ENCODE measurements at places on chromosomes 1 and 21.

GRCh38 chr1:160853014-160853413 is 9.7 kb downstream of the CD244 start:
- no peak for DNase-seq

DNA sequence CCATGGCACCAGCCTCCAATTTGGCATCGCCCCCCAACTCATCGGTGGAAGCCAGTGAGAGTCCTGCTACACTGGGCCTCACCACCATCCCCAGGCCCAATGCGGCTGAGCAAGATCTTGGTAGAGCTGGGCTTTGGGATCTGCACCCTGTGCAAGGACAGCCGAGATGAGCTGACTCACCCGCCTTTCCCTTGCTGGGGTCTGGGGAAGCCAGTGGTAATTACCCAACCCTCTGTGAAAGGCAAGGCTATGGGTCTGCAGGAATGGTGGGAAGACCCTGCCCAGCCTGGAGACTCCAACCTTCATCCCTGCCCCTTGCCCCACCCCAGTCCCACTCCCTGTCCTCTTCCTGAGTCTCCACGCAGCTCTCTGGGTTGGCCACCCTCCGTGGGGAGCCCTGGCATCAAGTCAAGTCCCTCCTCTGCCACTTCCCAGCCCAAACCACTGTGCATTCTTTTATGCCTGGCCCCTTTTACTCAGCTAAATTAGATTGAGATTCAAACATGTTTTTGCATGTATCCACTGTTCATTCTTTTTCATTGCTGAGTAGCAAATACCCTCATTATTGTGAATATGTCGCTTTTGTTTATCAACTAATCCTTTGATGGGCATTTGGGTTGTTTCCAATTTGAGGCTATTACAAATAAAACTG is 8.8 kb downstream of the SMCP start:
- no peak for DNase-seq

DNA sequence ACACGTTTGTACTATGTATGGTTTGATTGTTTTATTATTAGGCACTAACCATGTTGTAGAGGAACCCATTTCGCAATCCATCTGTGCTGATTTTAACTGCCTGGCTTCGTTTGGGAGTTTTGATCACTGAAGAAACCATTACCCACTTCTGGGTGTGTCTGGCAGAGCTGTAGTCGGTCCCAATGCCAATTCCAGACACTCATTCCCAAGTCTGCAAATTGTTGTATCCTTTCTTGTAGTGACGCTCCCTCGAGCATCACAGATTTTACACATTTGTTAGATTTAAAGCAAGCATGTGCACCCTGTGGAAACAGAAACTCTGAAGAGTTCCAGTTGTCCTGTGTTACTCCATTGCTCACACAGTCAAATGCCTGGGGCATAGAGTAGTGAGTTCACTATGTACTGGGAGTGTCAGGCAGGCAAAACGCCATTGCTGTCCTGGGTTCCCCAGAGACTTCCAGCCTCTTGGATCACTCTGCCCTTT is 31.0 kb upstream of the EFCAB14 start:
- DNase-seq: no peak

- no peak for DNase-seq
Measured at GRCh38 chr21:24969068-24969467, 638.2 kb downstream of the MRPL39 start.

GRCh38 chr1:190179817-190180216 is 297.8 kb downstream of the BRINP3 start:
- no peak for DNase-seq

DNA sequence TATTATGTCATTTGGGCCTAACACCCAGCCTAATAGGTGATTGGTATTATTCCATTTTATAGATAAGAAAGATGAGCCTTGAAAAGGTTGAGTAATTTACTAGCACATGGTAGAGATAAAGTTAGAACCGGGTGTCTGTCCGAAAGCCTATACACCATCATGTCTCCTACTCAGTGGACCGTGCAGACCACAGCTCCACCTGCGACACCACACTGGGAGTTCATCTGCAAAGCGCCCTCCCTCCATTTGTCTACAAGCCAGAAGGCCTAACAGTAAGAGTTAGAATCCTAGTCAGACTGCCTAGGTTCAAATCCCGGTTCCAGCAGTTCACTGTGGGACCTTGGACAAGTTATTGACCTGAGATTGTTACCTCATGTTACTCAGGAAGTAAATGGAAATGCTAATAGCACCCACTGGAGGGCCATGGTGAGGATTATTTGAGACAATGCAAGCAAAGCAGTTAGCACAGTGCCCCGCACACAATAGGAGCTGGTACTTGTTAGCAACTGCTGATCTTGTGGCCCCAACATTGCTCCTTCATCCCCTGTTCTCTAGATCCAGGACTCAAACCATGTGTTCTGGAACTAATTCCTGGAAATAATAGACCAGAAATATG is 20.5 kb downstream of the ARMH1 start:
- no peak for DNase-seq

GRCh38 chr21:18553786-18554185 is 150.2 kb upstream of the TMPRSS15 start:
- no peak for DNase-seq

DNA sequence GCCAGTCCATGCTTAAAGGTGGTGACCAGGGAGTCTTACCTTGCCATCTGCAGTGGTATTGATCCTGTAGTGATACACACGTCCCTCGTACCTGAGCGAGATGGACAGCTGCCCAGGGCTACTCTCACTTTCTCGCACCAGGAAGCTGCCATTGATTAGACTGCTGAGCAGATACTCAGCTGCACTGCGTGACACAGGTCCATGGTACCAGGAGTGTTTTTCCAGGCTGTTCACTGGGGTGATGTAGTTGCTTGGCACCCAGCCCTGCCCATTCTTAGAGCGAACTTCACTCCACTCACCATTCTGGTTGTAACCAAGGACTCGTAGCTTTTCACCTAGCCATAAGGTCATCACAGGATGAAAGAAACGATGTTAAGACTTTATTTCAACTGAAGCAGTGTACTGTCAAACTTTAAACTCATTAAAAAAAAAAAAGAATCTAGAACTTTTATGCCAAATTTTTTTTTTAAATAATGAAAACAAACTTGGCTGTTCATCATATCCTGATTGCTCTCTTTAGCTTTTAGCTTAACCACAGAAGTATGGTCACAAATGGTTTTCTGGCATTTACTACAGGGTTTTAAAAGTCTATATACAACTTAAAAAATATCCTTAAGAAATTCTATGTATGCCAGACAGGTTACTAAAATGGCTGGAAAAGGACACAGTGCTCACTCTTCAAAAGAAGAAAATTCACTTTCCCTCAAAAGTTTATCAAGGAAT is 44.6 kb downstream of the TOR3A start:
- DNase-seq: no peak

- no peak for DNase-seq
Measured at GRCh38 chr1:33424205-33424604, 6.7 kb downstream of the PHC2 start.

DNA sequence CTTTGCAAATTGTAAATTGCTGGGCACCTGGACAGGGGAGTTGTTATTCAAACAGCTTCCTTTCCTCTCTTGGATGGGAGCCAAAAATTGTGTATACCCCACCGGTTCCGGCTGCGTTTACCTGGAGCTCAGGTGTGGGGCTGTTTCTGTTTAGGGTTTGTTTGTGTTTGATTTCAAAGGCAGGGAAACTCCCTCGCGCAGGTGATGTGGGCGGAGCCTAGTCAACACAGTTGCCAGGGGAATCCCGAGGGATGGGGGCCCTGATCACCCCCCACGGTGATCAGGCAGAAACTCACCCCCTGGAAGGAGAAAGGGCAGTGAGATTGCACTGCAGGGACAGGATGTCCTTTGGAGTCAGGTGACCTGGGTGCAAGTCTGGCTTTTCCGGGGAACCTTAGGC is 28.3 kb downstream of the CDCP2 start:
- no peak for DNase-seq

- no peak for DNase-seq
Measured at GRCh38 chr1:231107151-231107550, 54.7 kb upstream of the TRIM67 start.

All from anterior cingulate cortex (tissue), 58 donors.